Stimulated activated CD4-positive, alpha-beta T cell treated with anti-CD3 and anti-CD28 coated beads, Interleukin-4, amount 100 ng/mL, for 48 hours (primary cell): ENCODE measurements at places on chromosomes 12 and 14.

DNA sequence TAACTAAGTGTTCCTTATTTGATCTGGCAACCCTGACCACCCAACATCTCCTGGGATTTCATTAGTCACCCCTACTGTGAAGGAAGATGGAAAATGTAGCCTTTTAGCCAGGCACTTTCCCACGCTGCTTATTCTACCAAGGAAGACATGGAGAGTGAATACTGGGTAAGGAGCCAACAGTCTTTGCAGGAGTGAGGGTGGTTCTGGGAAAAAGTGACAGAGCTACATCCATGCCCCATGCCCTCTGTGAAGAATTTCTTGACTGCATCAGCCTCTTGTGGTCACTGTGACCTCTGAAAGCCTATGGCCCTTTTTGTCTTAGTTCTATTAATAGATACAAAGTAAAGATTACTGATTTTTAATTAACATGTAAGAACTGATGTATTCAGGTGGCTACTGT, 196.0 kb upstream of the EEA1 start:
- DNase-seq: no peak

GRCh38 chr14:92122351-92122677, 545 bp downstream of the CPSF2 start:
- DNase-seq: no peak

- DNase-seq: no peak
Measured at GRCh38 chr12:122849352-122850047, 14.2 kb downstream of the HIP1R start.

DNA sequence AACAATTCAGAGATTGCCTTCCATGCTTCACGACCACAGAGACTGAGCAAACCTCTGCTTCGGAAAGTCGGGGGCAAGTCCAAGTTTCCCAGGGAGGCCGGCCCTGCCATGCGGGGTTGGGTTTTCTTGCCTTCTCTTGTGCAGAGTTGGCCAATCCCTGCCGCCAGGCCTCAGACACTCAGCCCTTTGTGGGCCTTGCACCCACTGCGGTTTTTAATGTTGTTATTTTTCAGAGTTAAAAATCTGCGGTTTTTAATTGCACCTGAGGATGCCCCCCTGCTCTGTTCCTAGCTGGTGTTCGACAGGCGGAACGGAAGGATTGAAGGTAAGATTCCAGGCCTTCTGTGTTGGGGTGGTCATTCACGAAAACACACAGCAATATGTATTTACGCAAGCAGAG, 108.7 kb downstream of the CALM1 start:
- DNase-seq: no peak

DNA sequence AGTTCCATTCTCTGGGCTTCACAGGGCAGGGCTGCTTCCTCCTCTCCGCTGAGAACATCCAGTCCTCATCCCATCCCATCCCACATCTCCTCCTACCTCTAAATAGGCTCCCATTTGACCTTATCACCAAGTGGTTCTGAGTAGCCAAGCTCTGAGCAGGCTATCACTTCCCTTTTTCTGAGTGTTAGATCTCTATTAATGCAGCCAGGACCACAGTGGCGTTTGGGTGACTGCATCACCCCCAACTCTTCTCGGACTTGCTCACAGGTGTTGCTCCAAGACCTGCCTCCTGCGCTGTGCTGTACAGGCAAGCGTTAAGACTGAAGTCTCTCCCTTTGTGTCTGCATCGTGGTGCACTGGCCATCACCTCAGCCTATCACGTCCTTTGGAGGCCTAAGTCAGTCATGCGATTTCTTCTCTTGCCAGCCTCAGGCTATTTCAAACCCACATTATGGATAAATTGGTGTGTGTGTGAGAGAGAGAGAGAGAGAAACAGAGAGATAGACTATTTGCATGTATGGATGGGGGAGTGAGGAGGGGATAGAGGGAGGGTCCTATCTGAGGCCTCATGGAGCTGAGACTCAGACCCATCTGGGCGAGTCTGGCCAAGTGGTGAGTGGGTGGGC, 12.4 kb upstream of the HHIPL1 start:
- DNase-seq: no peak

- DNase-seq: no peak
Measured at GRCh38 chr12:123106640-123107359, 44.1 kb downstream of the PITPNM2 start.

GRCh38 chr12:12661086-12661856, 34.7 kb downstream of the GPR19 start:
- DNase-seq: no peak

- DNase-seq: no peak
Measured at GRCh38 chr12:119157978-119158377, 20.8 kb upstream of the HSPB8 start.

GRCh38 chr12:32765906-32766305, 10.2 kb upstream of the YARS2 start:
- no peak for DNase-seq

DNA sequence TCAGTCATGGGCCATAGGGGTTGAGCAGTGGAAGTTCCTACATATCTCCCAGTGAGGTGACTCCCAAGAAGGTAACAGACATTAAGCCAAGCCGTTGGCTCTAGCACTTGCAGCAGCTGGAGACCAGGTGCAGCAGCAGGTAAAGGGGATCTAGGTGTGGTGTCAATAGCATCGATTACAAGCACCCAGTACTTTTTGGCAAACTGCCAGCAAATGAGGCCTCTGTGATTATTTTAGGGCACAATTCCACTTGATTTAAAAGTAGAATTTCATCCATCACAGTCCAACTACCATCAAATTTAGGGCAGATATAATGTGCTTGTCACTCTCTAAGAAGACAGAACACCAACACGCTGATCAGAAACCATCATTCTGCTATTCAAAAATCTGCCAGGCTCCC, 224.1 kb upstream of the EGLN3 start:
- no peak for DNase-seq

GRCh38 chr12:70154960-70155589, 88.2 kb upstream of the CNOT2 start:
- no peak for DNase-seq

DNA sequence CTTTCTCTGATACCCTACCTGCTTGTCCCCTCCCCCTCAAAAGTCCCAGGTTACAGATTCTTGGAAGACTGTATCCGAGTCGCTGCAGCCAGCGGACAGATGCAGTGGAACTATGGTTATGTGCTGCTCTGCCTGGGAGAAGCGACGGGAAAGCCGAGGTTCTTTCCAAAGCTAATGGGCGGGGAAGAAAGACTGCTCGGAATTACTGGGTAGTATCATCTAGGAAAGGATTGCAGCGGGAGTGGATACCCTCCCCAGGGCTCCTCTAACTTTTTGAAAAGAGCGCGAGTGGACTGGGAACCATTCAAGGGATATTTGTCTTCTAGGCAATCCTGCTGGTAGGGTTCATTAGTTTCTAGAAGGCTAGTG, 1.4 kb downstream of the PTHLH start:
- DNase-seq: no peak

DNA sequence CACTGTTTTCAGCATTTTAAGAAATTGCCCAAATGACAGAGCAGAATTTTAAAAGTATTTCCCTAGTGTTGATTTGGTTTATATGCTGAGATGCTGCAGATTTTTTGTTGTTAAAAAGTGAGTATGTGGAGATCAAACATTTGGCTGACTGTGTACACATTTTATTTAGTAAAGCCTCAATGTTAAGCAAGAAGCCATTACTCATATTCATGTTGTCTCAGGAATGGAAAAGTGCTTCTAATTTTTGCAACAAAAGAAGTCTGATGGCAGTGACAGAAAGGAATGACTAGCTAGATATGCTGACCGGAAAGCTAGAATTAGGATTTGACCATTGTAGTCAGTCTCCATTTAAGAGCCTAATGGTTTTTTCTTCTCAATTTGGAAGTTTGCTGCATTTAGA, 22.5 kb downstream of the SLC38A6 start:
- DNase-seq: no peak

DNA sequence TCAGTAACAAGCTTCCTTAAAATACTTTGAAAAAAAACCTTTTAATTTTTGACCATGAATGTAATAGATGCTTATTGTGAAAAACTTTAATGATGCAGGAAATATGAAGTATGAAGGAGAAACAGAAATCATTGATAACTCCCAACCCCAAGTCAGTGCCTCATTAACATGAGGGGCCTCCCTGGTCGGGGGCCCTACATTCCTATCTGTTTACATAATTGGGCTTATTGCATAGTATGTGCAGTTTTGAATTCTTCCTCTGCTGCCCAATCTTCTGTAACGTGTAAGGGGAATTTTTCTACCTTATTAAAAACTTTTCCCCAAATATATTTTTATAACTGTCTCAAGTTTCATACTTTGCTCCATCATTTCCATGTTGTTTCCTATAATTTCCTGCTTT, 63.0 kb downstream of the SLC25A47 start:
- DNase-seq: no peak
